ENCODE measurements at places on chromosomes 6 and 20.

- no peak for DNase-seq
Measured at GRCh38 chr6:18343741-18344140, 43.4 kb upstream of the RNF144B start.

DNA sequence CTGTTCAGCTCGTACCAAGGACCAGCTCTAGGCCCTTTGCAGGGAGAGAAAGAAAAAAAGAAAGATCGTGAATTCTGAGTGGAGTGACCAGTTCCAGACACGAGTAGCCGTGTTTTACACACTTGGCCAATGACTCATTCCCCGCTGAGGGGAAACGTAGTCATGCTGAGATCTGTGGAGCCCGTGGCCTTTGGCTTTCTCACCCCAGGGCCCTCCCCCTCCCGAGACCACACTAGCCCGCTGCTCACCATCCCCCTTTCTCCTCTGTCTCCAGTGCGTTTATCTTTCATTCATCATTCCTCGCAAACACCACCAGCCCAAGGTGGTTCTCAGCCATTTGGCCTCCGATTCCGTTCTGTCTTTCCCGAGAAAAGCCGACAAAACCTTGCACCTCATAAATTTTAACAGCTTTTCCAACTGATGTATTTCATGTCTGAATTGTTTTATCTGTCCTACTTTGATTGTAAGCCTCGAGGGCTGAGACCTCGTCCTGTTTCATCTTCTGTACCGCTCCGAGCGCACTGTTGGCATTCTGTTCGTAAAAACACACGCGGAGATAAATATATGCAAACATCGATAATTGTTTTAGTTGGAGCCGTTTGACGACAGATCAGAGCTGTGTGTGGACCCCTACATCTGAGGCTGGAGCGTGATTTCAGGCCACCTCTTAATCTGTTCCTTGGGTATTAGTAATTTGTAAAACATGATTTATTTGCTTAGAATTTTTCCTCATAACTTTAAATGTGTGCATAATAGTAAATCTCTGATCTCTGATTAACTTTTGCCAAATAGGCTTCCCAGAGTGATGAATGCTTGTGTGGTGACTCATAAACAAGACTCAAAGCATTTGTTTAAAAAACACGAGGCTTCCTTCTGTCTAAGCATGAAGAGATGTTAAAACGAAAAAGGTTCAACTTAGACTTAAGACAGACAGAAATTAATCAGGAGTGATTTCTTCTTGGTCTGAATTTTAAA lies 336.6 kb downstream of the CDH4 start:
- no peak for DNase-seq

DNA sequence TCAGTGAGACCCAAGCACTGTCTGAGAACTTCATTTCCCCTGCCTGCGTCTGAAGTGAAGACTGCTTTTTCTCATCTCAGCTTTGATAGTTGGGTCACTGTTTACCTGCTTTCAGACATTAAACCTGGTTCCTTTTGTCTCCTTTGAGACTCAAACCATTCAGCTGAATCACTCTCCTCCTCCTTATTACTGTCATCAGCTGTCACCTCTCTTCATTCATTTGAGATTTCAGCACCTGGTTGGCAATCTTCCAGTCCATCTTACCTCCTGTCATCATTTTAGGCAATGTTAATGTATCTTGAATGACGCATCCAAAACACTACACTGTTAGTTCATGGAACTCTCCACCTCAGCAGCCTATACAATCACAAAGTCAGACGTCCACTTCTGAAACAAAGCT lies 34.3 kb upstream of the SOX4 start:
- DNase-seq: no peak

- no peak for DNase-seq
Measured at GRCh38 chr6:44966449-44967092, 361.6 kb upstream of the RUNX2 start.
